BJ (cell line): ENCODE measurements at places on chromosomes 3 and 15.

DNA sequence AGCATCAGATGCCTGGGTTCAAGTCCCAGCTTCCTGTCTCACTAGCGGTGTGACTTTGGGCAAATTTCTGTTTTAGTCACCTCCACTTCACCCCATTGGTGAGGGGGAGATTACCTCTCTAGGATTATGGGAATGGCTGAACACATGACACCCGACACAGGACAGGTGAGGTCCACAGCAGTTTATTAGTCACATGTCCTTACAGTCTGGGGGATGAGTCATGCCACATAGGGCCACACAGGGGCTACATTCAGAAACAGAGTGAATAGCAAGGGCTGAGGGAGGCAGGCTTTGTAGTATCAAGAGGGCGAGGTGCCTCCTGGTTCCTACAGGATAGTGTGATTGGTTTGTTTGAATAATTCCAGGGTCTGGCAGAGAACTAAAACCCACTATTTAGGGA, 15.2 kb upstream of the ITGA11 start:
- DNase-seq, result no peak

DNA sequence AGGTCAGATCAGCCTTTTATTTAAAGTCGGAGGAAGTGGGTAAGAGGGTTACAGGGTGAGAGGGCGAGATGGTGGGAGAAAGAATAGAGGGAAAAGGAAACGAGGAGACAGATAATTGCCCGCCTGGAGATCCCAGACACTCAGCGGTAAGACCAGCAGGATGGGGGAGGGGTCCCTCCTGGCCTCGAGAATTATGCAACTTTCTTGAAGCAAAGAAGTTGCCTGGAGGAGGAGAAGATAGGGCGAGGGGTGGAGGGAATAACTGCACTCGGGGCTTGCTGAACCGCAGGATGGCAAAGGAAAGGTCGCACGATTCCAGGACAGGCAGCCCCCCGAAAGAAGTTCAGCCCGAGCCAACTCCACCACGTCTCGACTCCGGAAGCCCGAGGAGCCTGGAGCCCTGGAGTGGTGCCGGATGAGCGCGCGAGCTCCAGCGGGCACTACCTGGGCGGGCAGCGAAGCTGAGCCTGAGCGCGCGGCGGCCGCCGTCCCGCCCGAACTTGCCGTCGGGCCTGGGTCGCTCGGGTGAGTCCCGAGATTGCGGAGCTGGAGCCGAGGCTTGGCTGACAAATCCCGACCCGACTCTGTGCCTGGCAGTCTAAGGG, 402 bp downstream of the WWTR1 start:
- no peak for DNase-seq

DNA sequence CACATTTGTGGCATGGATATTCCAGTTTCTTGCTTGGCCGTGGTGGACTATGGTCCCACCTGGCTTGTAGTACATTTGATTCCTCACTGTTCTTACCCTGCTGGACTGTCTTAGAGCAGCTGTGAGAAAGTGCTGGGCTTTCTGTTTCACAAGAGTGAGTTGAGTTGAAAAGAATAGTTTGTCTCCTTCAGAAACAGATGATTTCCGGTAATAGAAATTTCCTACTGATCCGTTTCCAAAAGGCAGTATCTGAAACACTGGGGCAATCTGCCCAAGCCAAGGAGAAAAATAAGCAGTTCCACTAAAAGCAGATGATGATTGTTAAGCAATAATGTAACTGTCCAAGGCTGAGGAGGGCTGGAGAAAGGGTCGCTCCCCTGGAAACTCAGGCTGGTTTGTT, 96.0 kb downstream of the SUCLG2 start:
- no peak for DNase-seq

GRCh38 chr3:176352716-176353334, 844.5 kb downstream of the TBL1XR1 start:
- DNase-seq, result peak; percentile 14

DNA sequence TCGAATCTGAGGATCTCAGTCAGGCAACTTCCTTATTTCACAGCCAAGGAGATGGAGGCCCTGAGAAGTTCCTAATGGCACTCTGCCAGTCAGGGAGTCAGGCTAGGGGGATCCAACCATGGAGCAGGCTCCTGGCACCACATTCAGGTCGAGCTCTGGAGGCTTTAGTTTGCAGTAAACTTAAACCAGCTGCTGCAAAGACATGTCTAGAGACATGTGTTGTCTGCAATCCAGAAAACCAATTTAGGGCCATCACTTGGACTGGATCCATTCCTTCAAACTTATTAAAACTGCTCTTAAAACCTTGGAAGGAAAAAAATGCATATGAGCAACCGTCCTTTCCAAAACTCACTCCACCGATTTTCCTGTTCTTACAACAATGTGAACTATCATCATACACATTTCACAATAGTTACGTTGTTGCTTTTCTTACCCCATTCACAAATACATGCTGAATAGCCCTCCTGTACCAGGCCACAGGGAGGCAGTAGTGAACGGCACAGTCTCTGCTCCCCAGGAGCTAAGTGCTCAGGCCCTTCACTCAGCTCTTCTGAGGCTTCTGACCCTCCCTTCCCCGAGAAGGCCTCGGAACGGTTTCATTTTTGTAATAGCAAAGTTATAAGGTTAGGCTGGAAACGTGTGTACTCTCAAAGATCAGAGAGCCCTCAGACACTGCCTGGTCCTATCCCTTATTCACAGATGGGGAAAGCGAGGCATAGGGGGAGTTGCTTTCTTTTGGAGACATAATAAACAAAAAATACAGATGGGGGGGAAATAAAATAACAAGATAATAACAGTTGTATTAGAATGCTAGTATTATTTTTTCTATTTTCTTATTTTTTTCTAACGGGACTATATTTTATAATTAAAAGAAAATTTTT, 20.1 kb downstream of the RFT1 start:
- peak; percentile 84 for DNase-seq
